ENCODE measurements at places on chromosomes 7 and 10. TPM values are rescaled to one million over a fixed set of nuclear protein-coding genes. Genes with fewer than 3 reads are reported as not detected.

Gene PCLO
- 0.91 TPM for total RNA-seq

Gene LBX1
- total RNA-seq, result not detected

Gene VWDE
- 0.55 TPM for total RNA-seq

Gene ANKRD30A
- total RNA-seq, result 0.64 TPM

Gene AKR1D1
- not detected for total RNA-seq

Gene HSPA14
- 49.2 TPM for total RNA-seq

Gene ENKUR
- total RNA-seq, result 0.43 TPM

Gene NCF1
- total RNA-seq, result not detected

Gene METTL27
- 12.3 TPM for total RNA-seq

Gene RARRES2
- not detected for total RNA-seq

Gene IKZF1
- not detected for total RNA-seq

Gene NRP1
- total RNA-seq, result 109 TPM

Gene AOAH
- 0.13 TPM for total RNA-seq

Gene ABHD11
- 28.1 TPM for total RNA-seq

Gene FAM131B
- 0.36 TPM for total RNA-seq

Gene SHH
- total RNA-seq, result 2.1 TPM

Gene PRTFDC1
- 23.8 TPM for total RNA-seq

Gene ACSL5
- 0.13 TPM for total RNA-seq

Gene ST8SIA6
- total RNA-seq, result 0.13 TPM

Gene LRRD1
- not detected for total RNA-seq

Gene CDC14C
- total RNA-seq, result not detected

Gene AQP1
- total RNA-seq, result 0.44 TPM

Gene RBM20
- total RNA-seq, result 1.1 TPM

Gene RADIL
- 2.0 TPM for total RNA-seq

Gene TAF5
- 4.5 TPM for total RNA-seq

Gene EBF3
- 0.15 TPM for total RNA-seq

Gene GPR141
- not detected for total RNA-seq

Gene ARHGAP22
- 4.1 TPM for total RNA-seq

Gene CISD1
- total RNA-seq, result 58.1 TPM

Gene VAX1
- total RNA-seq, result 1.3 TPM

Gene ADAM8
- 3.0 TPM for total RNA-seq

Gene CYP2C19
- not detected for total RNA-seq

Gene MAGI2
- 0.45 TPM for total RNA-seq

Gene GNG11
- total RNA-seq, result 33.6 TPM

Gene CH25H
- total RNA-seq, result not detected

Gene NPSR1
- total RNA-seq, result not detected

Gene SCRN1
- total RNA-seq, result 72.1 TPM

Gene HSPA12A
- total RNA-seq, result 14.2 TPM

Gene FAM241B
- 19.0 TPM for total RNA-seq

Gene UNCX
- total RNA-seq, result 0.07 TPM

Gene UPF2
- 17.2 TPM for total RNA-seq

Gene PTF1A
- not detected for total RNA-seq

Gene SP4
- total RNA-seq, result 1.6 TPM

Gene CFAP70
- total RNA-seq, result 0.19 TPM

Gene EMX2
- not detected for total RNA-seq

Gene HOXA4
- total RNA-seq, result 2.8 TPM

Gene FKBP9
- total RNA-seq, result 76.3 TPM

Gene PKD2L1
- 0.15 TPM for total RNA-seq

Gene IMPDH1
- 93.1 TPM for total RNA-seq

Gene CTNNA3
- total RNA-seq, result not detected

All from A549 treated with DMSO at 1 μM for 4 hours (cell line).